ENCODE measurements at places on chromosomes 5 and 9. TPM values are rescaled to one million over a fixed set of nuclear protein-coding genes. Genes with fewer than 3 reads are reported as not detected.

- DNase-seq = no peak
These were observed 101.4 kb downstream of the ZNF462 start for GRCh38 chr9:106964329-106964728.

The MLANA gene
- not detected for polyA plus RNA-seq

The CBY3 gene
- polyA plus RNA-seq = not detected

DNA sequence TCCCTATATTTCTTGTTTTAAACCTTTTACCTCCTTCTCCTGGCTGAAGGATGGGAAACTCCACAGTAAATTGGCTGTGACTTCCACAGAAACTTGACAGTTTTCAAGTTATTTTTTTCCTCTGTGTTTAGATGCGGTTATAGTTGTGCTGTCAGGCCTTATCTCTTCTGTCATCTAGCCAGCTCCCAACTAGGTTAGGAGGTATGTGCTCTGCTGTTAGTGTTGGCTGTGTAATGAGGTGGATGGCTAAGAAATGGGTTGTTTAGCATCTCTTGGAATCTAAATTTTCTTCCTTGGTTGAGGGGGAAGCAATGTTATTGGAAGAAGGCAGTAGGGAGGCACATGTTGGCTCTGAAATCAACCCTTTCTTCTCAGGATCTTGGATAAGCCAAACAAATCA, 149.9 kb upstream of the RUSC2 start:
- DNase-seq = no peak

GRCh38 chr9:137762414-137763061, 115.0 kb upstream of the CACNA1B start:
- DNase-seq = no peak

GRCh38 chr5:155316070-155316714, 302.6 kb downstream of the KIF4B start:
- no peak for DNase-seq

GRCh38 chr9:35499029-35499700, 9.3 kb downstream of the RUSC2 start:
- no peak for DNase-seq

DNA sequence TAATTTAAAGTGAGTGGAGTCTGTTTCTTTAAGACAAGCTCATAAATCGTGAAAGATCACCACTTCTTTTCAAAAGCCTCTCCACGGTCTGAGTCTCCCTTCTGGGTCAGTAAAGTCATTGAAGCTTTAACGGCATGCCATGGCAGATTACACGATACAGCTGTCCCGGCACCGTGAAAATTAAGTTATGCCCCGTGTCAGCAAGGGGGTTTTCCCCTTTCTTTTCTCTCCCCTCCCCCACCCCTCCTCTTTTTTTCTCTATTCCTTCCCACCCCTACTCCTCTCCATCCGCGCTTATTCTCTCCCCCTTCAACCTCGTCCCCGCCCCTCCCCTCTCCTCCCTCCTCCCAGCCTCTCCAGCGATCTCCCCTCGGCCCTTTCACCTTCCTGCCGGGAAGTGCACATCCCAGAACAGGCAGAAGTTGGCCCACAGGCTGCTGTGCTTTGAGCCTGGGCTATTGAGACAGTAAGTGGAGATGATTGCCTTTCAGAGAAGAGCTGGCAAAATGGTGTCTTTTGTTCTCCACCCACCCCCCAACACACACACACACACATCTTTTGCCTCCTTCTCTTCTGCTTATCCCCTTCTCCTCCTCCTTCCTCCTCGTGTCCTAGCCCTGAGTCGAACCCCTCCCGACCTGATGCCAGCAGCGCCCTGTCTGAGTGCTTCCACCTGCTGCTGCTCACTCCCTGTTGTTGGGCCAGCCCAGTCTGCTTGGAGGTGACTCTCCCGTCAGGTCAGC, 44.1 kb downstream of the GAS1 start:
- no peak for DNase-seq

The ADAMTS2 gene
- not detected for polyA plus RNA-seq

DNA sequence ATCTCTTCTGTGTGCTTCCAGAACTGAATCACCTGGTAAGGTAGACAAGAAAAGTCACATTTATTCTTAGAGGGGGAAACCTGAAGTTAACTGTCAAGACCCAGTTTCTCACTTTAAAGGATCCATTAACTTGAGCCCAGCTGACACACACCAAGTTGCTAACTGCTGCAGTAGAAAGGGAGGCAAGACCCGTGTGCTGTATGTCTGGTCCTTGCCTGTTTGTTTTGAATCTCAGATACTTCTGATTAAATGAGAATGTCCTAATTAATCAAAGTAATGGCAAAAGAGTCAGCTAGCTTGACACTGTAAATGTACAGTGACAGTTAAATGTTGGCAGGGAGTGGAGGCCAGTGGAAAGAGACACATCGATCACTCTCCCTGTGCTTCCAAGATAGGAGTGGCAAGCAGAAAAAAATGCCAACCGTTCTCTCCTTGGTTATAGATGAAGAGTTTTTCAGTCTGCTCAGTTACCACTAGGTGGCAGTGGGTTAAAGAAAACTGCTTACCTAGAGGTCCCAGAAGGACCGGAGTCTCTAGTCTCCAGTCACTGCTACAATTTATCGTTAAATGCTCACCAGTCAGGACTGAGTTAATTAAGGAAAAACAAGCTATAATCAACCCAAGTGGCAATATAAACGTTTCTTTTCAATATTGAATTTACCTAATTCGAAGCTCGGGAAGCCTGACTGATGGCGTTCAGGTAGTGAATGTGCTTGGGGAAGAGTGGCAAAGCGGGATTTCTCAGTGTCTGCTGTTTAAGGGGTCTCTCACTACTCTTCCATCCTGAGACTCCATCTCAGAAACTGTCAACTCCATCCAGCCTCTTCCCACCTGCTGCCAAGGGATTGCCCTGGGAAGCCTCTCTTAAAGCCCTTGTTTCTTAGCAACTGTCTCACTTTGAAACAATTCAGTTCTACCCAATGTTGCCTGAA, 18.4 kb downstream of the LSM11 start:
- peak; percentile 62 for DNase-seq

DNA sequence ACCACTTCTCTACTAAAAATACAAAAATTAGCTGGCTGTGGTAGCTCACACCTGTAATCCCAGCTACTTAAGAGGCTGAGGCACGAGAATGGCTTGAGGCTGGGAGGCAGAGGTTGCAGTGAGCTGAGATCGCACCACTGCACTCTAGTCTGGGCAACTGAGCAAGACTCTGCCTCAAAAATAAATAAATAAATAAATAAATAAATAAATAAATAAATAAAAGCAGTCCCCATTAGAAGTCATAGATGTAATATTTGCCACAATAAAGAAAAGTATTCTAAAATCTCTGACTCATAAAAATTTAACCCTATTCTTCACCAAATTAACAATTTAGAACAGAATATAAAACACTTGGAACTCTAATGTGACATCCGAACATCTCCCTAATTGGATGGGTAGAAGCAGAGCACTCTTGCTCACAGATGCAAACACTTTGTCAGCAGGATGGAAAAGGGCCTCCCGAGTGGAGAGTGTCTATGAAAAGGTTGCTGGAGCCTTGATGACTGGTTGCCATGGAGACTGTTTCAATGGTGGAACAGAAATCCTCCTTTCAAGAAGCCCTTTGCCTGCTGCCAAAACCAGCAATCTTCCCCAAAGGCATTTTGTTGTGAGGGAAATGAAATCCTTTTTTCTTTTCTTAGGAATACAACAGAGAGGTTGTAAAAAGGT, 38.9 kb upstream of the TRAF1 start:
- no peak for DNase-seq

The SPINK4 gene
- 5.1 TPM for polyA plus RNA-seq

DNA sequence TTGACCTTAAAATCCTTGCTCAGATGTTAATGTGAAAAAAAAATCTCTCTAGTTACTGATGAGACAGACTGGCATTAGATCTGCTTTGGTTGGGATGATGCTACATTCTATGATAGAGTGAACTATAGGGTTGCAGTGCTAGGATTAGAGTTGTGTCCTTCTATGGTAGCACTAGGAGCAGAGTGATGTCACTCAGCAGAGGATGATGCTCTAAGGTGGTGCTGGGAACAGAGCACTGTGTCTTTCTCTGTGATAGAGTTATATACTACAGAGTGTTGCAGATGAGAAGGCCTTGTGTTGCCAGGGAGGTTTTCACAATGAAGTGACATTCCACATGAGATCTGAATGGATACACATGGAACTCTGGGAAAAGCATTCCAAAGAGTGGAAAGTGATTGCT, 462.3 kb downstream of the CDH12 start:
- DNase-seq = no peak

The GMCL2 gene
- polyA plus RNA-seq = not detected

The UBTD2 gene
- polyA plus RNA-seq = 0.18 TPM

GRCh38 chr5:163569284-163569683, 63.9 kb downstream of the MAT2B start:
- no peak for DNase-seq

- DNase-seq = no peak
These were observed 596.2 kb upstream of the DAB2 start for GRCh38 chr5:40021007-40021406.

The ZNF782 gene
- polyA plus RNA-seq = 3.2 TPM

The IFNB1 gene
- not detected for polyA plus RNA-seq

GRCh38 chr9:134566196-134566847, 75.3 kb upstream of the COL5A1 start:
- DNase-seq = no peak

- DNase-seq = no peak
These were observed 4.8 kb upstream of the TTC23L start for GRCh38 chr5:34833976-34834793.

DNA sequence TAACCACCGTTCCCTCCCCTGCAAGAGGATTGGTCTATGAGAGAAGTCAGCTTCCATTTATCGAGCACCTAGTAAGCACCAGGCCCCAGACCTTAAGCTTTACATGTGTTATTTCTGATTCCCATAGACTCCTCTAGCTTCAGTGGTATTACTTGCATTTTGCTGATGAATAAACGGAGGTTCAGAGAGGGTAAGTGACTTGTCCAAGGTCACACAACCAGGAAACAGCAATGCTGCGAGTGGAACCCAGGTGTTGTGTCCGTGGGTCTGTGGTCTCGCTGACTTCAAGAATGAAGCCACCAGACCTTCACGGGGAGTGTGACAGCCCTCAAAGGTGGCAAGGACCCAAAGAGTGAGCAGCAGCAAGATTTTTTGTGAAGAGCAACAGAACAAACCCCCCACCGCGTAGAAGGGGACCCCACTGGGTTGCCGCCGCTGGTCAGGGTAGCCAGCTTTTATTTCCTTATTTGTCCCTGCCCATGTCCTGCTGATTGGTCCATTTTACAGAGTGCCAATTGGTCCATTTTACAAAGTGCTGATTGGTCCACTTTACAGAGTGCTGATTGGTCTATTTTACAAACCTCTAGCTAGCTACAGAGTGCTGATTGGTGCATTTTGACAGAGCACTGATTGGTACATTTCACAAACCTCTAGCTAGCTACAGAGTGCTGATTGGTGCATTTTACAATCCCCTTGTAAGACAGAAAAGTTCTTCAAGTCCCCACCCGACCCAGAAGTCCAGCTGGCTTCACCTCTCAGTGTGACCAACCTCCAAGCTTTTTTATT, 29.1 kb upstream of the KCNIP1 start:
- DNase-seq = no peak

DNA sequence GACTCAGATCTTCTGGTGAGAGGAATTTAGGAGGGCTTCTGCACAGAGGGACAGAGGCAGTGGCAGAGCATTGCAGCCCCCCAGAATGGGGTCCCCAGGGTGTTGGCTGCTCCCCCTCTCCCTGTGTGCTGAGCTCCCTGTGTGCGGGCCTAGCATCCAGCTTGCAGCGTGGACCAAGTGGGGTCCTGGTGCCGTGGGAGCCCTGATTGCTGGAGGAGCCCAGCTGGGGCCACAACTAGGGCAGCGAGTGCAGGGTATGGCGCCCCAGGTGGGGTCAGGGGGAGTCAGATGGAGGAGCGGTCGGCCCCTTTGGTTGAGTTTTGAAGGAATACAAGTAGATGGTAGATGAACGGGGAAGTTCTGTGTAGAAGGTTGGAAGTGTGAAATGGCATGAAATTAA, 66.7 kb downstream of the TRIO start:
- DNase-seq = no peak

DNA sequence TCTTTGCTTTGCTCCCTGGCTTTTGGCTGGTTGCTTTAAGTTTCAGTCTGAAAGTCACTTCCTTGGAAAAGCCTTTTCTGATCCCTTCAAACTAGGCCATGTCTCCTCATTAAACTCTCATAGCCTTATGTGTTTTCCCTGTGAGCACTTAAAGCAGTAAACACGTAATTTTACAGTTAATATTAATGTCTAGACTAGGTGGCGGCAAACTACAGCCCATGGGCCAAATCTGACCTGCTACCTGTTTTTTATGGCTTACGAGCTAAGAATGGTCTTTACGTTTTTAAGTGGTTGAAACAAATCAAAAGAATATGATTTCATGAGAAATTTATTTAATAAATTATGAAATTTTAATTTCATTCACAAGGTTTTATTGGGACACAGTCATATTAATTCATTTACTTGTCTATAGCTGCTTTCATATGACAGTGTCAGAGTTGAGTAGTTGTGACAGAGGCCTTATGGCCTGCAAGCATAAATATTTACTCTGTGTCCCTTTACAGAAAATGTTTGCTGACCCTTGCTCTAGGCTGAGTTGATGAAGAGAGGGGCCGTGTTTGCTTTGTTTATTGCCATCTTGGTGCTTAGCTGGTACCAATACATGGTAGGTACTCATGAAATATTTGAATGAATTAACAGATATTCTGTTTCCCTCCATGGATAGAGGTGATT, 7.4 kb downstream of the SLC44A1 start:
- no peak for DNase-seq

GRCh38 chr5:127571314-127572131, 54.1 kb downstream of the PRRC1 start:
- no peak for DNase-seq

DNA sequence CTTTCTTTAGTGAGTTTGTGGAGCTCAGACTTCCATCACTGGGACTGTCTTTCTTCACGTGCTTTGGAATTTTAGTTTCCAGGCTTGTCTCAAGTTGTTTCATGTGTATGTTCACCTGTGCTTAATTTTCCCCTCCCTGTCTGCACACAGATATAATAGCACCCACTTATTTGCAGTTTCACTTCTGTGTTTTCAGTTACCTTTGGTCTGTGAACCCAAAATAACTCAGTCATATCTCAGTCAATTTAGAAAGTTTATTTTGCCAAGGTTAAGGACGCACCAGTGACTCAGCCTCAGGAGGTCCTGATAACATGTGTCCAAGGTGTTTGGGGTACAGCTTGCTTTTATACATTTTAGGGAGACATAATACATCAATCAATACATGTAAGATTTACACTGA, 330.4 kb downstream of the ICE1 start:
- DNase-seq = no peak

DNA sequence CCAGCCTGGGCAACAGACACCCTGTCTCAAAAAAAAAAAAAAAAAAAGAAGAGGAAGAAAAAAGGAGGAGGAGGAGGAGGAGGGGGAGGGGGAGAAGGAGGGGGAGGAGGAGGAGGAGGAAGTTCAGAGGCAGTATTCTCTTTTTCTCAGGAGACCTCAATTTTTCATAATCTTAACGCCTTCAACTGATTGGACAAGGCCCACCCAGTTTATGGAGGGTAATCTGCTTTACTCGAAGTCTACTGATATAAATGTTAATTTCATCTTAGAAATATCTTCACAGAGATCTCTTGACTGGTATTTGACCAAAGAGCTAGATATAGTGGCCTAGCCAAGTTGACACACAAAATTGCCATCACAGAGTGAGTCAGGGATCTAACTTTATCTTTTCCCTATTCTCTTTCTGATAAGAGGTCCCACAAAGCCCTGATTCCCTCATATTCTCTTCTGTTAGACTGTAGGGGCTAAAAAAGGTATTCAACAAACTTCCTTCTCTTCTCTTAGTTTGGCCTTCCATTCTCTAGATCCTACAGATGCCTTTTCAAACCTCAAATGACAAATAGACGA, 115.5 kb upstream of the ABCA1 start:
- DNase-seq = no peak

The HARS2 gene
- 27.1 TPM for polyA plus RNA-seq

GRCh38 chr5:73044546-73044945, 75.8 kb upstream of the TMEM171 start:
- DNase-seq = no peak

GRCh38 chr9:104276709-104277245, 182.7 kb downstream of the SMC2 start:
- no peak for DNase-seq
